ENCODE measurements at places on chromosomes 7 and 10.

GRCh38 chr10:43854007-43854406, 205.3 kb upstream of the ZNF32 start:
- DNase-seq = no peak

DNA sequence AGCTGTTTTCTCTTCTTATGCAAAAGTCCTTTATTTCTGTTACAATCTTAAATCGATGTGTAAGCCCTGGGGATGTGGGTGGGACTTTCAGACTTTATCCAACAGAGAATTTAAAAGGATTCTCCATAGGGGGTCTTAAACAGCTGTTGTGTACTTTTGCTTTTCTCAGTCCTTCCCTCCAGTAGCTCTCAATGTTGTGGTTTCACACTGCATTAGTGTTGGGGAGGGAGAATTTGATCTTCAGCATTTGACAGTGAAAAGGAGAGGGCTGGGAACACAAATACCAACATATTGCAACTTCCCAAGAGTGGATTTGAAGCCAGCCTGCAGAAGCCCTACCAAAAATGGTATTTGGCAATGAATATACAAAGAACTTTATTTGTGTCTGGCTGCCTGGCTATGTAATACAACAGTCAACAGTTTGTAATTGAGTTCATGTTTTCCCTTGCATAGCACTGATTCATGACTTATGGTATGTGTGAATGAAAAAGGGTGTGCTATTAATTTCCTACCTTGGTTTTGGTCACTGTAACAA, 80.1 kb upstream of the CAPZA2 start:
- no peak for DNase-seq

DNA sequence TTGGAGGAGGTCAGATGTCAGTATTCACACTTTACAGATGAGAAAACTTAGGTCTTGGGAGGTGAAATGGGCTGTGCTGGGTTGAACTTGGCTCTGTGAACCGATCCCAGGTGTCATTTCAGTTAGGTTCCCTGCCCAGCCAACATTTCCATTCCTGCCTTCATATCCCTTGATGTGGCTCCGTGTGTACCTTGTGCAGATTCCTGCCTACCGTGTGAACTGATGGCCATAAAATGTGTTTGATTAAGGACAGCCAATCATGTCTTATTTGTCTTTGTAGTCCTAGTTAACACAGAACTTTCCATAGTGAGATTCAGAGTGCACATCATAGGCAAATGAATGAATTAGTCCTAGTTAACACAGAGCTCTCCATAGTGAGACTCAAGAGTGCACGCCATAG, 101.0 kb upstream of the GATA3 start:
- no peak for DNase-seq

DNA sequence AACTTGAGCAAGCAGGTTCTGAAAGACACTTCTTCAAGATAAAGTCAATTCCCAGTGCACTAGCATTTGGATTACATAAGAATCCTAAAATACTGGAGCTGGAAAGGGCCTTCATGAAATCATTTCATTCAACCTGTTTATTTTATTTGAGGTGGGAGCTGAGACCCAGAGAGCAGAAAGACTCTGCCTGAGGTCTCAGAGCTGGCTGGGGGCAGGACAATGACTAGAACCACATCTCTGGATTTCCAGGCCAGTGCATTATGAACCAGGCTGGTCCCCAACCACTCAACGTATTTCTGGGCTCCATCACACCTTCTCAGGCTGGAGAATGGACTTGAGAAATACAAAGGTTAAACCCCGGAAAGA, 8.4 kb downstream of the ANXA11 start:
- DNase-seq = no peak

DNA sequence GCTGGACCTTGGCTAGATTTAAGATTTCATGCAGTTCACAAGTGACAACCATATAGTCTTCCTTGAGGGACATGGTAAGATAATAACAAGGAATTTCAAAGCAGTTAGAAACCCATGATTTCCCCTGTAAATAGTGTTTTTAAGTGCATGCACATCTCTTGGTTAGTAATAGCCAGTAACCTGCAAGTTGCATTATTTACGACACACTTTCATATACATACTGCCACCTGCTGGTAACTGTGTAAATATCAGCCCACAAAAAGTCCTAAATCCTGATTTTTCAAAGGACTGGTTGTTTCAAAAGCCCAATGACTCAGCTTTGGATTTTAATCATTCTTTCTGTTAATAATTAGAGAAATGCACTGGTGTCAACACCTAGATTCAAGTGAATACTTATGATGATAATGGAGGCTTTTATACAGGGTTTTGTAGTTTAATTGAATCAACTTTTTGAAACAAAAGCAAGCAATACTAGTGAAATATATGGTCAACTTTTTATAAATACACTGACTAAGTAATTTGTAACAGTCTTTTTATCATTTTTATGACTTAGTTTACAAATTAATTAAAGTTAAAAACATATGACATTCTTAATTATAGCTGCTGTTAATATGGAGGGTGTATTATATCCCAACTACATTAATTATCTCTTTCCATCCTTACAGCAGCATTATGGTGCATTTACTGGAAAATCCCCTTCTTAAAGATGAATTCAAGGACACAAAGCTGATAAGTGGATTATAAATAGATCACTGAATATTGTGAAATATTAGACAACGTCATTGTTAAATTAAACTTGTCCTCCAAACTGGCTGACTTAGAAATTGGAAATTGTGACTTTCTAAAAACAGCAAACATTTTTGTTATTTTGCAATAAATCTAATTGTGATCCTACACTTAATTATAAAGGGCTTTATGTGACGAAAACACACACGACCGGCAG, 367.7 kb upstream of the SEMA3D start:
- DNase-seq = no peak

DNA sequence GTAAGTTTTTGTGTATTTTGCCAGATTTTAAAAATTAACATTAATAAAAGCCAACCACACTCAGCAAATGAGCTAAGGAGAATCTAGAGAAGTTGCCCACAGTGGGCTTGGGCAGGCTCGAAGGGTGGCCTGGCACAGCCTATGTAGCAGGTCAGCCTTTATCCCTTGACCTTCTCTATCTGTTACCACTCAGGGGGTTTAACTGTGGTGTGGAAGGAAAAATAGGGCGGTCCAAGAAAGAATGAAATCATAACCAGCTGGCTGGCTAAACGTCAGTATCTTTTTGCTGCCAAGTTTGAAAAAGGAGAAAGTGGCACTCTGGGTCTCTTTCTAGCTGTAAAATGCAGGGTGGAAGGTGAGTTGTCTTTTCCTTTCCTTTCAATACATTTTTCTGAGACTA, 130.3 kb upstream of the ASAH2 start:
- no peak for DNase-seq

GRCh38 chr7:89914711-89915110, 239.6 kb upstream of the STEAP1 start:
- DNase-seq = no peak

DNA sequence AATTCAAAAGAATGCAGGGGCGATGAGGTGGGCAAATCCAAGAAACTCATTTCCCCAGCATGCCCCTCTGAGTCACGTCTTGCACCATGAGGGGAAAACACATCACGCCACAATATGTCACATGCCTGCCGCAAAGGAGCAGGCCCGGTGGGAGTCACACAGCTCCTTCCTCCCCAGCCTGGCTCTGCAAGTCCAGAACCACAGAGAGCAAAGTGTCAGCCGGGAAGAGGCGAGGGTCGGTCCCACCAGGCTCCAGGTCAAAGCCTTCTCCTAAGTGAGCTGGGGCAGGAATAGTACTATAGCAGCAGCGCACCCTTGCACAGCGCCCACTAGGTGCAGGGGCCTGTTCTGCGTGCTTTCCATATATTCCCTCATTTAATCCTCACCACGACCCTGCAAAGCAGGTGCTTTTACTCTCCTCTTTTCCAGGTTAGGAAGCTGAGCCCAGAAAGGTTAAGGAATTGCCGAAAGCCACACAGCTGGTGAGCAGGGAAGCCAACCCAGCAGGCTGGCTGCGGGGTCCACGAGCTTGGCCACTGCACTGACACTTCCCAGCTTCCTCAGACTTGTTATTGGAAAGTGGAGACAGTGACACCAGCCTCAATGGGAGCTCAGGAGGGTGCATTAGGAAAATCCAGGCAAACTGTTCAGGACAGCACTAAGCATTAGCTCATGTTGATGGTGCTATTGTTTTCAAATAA, 94.0 kb upstream of the ZMIZ1 start:
- peak; percentile 67 for DNase-seq

- DNase-seq = no peak
These were observed 21.1 kb downstream of the ZNF775 start for GRCh38 chr7:150400008-150400787.

- DNase-seq = no peak
These were observed 665.1 kb downstream of the CCSER2 start for GRCh38 chr10:84993251-84994035.

- DNase-seq = no peak
These were observed 26.8 kb upstream of the HDAC9 start for GRCh38 chr7:18468795-18469194.

DNA sequence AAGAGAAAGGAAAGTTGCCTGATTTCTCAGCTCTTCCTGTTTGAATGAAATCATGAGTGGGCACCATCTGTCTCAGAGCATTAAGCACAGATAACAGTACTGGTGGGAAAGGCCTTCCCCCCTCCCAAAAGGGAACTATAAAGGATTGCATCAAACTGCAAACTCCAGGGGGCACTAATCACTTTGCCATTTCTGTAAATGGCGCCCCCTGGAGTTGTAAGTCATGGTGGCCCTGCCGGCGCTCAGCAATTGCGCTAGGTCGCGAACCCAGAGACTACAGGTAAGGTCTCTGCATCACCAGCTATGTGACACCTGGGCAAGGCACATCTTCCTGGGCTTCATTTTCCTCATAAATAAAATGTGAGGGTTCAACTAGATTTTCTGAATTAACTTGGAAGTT, 11.1 kb downstream of the LRRC4 start:
- DNase-seq = peak; percentile 30

DNA sequence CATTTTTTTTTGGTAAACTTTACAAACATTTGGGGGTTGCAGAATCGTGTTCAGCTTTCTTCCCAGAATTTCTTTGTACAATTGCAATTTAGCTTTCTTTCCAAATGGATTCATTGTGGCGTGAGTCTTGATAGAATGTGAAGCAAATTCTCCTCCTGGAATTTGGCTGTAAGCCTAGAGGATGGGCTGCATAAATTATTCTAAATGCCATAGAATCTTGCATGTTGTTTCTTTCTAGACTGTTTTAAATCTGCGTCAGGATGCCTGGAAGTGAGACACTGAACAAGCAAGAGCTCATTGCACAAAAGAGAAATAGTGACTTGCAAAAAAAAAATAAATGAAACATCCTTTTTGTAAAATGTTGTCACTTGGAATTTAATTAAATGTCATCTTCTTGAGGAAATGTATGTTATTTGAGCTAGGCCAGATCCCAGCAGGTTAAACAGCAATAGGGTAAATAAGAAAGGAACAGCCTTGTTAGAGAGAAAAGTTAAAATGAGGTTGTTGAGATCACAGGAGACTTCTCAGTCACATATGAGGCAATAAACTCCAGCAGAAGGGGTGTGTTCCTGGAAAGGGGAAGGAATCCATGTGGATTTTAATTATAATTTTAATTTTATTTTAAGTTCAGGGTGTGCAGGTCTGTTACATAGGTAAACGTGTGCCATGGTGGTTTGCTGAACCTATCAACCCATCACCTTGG, 483.0 kb downstream of the PLXDC2 start:
- DNase-seq = no peak

- no peak for DNase-seq
These were observed 39.4 kb upstream of the CHCHD3 start for GRCh38 chr7:133121175-133121844.

- no peak for DNase-seq
These were observed 38.6 kb downstream of the ZCCHC24 start for GRCh38 chr10:79406683-79407422.

GRCh38 chr7:5139998-5140397, 50.0 kb upstream of the WIPI2 start:
- peak; percentile 16 for DNase-seq

GRCh38 chr7:102189756-102190155, 96.9 kb upstream of the SH2B2 start:
- no peak for DNase-seq

- DNase-seq = no peak
These were observed 115.2 kb downstream of the ZFAND4 start for GRCh38 chr10:45557275-45557905.

GRCh38 chr10:43923328-43923727, 274.6 kb upstream of the ZNF32 start:
- no peak for DNase-seq

- DNase-seq = no peak
These were observed 499.8 kb downstream of the PLXNA4 start for GRCh38 chr7:132076301-132077035.

GRCh38 chr10:27457966-27458365, 46.1 kb upstream of the RAB18 start:
- DNase-seq = no peak

GRCh38 chr10:60222047-60222446, 167.6 kb downstream of the ANK3 start:
- DNase-seq = no peak

DNA sequence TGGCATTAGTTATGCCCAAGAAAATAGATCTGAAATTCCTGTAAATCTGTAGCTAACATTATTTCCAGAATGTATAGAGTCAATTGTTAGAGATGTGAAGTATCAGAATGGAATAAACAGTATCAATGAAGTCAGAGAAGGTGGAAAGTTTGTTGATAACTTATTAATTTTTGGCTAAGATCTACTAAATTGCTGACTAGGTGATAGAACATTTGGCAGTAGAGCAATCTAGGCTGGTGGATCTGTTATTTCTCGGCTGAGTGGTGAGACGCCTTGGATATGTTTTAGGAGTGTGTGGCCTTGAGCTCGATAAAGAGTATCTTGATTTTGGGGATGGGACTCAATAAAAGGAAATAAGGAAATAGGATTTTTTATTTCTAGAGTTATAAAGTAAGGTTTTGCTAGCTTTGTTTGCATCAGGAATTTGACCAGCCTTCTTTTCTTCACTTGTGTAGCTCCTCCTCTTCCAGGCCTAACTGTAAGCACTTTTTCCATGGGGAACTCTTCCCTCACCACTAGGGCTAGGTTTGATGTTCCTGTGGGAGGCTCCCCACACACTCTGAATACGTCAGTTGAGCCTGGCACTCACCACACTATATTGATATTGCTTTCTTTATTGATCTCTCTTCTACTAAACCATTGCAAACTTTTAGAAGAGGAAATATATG, 86.8 kb upstream of the CSTF2T start:
- DNase-seq = no peak
